ENCODE measurements at places on chromosomes 5 and 9.

DNA sequence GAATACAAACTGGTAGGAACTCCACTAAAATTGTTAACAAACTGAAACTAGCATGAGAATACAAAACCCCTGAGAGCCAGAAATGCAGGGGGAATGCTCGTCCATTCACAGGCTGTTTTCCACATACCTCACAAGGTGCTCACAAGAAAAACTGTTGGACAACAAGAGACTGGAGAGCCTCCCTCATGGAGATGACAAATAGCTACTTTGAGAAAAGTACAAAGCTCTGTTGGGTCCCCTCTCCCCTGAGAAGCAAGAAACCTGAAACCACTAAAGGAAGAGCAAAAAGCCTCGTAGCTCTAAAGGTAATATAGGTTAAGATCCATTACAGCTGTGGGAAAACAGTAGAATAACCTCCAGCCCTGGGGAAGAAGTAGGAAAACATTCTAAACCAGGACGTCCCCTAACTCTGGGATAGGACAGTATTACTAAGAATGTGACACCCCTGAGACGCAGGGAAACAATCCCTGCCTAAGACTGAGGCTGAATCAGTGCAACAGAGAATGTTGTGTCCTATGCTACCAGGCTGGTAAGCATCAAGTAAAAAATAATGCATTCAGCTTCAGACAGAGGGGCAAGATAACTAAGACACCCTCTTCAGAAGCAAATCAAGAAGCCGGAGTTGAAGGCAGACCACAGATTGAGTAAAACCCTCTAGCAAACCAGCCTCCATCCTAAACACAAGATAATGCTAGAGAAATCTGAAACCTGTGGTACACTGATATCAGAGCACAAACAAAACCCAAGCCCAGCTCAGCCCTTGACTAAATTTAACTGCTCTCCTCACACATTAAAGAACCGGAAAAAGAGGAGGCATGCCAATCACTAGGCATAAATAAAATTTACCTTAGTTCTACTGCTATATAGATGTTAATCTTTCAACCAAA lies 160.2 kb downstream of the SSBP2 start:
- DNase-seq, result no peak

DNA sequence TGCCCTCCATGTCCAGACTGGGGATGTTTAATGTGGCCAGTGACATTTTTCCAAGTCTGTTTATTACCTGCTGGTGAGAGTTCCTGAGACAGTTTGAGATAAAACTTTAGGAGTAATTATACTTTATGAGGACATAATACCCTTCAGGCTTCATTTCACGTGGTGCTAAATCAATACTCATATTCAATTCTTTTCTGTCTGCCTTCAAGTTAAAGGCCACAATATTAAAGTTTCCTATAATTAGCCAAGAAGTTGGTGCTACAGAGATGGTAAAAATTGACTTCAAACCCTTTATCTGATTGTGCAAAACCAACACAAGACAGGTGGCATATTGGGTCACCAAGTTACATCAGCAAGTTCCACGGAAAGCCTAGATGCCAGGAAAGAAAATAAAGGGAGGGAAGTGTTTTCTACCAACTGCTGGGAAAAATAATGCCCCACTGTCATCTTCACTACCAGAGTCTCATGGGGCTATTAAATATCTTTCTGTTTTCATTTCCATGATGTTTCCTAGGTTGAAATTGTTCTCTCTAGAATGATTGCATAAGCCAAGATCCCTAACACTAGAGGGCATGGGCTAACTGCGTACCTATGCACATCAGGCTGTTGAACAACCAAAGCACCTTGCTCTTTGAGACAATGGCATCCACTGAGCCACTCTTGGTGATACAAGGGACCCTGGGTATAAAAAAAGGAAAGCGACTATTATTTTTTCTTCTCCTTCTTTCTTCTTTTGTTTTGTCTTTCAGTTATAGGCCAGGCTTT lies 68.7 kb downstream of the INSYN2B start:
- no peak for DNase-seq

DNA sequence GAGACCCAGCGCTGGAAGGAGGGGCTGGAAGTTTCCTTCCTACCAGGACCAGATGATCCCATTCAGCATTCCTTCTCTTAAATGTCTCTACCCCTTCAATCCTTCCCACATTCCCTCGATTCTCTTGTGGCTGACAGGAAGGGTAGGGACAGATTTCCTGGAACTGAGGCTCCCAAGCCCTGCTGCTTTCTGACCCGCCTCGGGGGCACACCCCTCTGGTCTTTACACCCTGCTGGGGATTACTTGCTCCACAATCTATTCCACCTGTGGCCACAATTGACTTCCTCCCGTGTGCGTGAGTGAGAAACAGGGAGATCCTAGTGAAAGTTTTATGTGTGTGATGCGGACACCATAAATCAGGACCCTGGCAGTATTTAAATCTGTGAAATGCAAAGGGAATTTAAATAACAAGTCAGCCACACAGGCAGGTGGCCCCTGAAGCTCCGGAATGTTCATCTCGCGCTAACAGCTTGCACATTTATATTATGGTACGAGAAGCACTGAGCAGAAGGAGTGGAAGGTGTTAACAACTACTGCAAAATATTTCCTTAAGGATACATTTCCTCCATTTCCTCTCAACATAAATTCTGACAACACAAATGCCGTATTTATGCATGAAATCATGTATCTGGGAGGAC lies 237.5 kb downstream of the SLIT3 start:
- no peak for DNase-seq

DNA sequence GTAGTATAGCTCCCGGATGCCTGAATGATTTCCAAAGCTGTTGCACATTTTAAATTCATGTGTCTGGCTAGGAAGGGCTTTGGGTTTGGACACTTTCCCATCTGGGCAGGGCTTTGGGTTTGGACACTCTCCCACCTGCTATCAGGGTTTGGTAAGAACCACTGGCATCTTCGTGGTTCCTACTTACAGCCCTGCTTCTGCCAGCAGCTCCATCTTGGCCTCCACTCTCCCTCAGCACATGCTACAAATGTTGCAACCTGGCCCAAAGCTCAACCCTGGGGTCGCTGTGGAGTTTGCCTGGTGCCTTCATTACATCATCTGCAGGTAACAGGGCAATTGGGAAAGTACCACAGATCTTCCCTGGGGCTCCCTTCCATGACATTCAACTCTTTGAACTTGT lies 3.5 kb downstream of the TMCO6 start:
- no peak for DNase-seq

GRCh38 chr9:124392871-124393460 lies 22.3 kb downstream of the PSMB7 start:
- DNase-seq, result no peak

- DNase-seq, result peak; percentile 60
These were observed 290.5 kb downstream of the DOCK8 start for GRCh38 chr9:504921-505740.

DNA sequence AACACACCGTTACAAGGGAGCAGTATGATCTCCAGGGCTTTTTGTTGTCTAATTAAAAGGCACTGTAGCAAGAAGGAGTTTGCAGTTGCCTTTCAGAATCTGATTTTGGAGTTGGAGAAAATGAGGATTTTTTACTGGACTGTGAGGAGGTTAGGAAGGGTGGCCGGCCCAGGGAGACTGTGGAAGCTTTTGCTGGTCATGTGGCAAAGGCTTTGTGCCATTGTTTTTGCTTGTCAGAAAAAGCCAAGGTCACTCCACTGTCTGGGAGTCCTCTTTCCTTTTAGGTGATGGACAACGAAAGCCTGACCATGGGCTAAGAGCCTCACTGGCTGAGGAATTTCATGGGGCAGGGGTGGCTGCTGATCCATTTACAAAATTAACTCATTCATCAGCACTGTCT lies 10.3 kb upstream of the WHRN start:
- DNase-seq, result no peak

GRCh38 chr5:26343801-26344325 lies 694.5 kb downstream of the CDH9 start:
- no peak for DNase-seq

- no peak for DNase-seq
These were observed 167.5 kb downstream of the SAXO1 start for GRCh38 chr9:18865542-18865941.

DNA sequence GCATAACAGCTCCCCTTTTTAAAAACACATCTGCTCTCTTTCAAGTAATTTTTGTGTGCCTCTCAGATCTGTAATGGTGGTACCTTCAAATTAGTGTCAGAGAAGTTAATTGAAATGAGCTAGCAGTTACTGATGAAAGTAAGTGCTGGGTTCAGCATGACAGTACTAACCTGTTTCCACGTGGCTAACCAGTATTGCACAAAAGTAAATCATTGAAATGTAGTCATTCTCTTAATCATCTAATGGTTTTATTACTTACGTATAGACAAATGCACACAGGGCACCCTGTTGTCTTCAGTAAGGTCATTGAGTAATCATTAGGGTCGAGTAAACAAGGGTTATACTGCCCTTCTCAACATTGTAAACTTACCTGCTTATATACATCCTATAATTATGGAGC lies 157.8 kb upstream of the PRR16 start:
- no peak for DNase-seq

DNA sequence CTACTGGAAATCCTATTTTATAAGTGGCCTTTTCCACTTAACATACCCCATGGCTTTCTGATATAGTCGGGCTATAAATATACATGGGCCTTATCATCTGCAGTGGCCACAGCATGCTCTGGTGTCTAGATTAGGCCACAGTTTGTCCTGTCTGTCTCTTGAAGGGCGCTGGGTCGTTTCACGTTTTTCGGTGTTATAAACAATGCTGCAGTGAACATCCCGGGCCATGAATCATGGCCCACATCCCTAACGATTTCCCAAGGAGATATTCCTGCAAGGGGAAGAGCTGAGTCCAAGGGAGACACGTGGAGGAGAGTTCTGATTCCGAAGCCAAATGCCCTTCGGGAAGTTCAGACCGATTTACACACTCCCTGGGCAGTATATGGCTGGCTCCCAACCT lies 8.4 kb downstream of the PLPP7 start:
- no peak for DNase-seq

GRCh38 chr9:83266331-83266665 lies 203.4 kb upstream of the RASEF start:
- no peak for DNase-seq

GRCh38 chr5:58025809-58026208 lies 434.1 kb downstream of the PLK2 start:
- DNase-seq, result no peak

DNA sequence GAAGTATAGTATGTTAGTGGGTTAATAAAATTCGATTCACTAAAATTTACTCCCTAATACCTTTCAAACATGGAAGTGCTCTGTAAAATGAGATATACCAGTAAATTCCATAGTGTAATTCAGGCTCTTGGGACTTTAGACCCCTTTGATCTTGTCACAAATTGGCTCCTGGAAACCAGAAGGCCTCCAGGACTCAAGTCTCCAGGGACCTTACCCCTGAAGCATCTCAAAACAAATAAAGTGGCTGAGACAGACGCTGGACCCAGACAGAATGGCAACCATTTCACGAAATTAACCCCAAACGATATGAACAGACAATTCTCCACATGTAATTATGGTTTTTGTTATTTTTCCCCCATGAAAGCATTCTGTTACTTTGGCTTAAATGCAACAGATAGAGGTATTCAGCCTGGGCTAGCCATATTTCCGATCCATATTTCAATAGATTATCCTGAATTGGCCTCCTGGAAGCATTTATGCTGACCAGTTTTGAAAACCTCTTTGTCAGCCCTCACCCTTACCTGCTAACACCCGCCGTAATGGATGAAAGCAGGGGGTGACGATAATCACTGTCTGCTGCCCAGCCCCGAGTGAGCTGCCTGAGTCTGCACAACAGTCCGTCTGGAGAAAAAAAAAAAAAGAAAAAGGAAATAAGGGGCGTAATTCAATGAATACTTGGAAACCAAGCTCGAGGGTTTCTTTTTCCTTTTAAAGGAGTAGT lies 34.1 kb upstream of the EFNA5 start:
- no peak for DNase-seq

GRCh38 chr5:554284-554988 lies 30.2 kb upstream of the SLC9A3 start:
- DNase-seq, result peak; percentile 54

- DNase-seq, result no peak
These were observed 165.3 kb downstream of the ZNF608 start for GRCh38 chr5:124580925-124581737.

DNA sequence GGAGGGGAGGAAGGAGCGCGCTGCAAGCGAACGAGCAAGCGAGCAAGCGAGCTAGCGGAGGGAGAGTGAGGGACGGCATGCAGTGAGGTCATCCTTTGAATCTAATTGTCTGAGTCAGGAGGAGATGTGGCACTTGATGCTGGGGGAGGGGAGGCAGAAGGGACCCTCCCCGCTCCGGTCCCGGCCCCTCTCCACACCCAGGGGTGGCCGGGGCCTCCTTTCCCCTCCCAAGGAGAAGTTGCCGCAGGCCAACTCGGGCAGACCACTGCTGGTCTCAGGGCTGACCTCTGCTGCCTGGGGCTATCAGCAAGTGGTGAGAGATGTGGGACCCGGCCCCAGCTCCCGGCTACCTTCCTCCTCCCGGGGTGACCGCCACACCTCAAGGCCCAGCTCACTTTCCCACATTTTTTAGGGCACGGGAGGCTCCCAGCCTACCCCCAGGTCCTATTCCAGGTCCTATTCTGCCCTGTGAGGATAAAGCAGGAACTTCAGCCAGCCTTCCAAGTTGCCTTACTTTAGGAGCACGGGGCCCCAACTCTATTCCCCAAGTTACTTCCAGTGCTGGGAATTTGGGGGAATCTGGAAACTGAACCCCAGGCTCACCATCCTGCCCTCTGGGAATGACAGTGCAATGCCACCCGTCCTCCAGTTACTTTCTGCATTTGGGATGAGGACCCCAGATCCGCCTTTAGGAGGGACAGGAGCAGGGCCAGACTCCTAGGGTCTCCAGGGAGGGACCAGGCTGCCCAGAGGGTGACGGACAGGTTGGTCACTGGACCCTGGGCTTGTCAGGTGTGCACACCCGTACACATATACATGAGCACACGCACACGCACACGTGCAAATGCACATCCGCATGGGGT lies 11.1 kb downstream of the CNTFR start:
- no peak for DNase-seq

GRCh38 chr5:57833489-57833888 lies 350.9 kb upstream of the ACTBL2 start:
- DNase-seq, result no peak
